Activated gamma-delta T cell treated with Interleukin-2 at 50 U/mL for 16 hours (primary cell): ENCODE measurements at places on chromosomes 1 and 21.

GRCh38 chr1:59404796-59405195, 107.9 kb downstream of the FGGY start:
- no peak for DNase-seq

- DNase-seq, result no peak
These were observed 56.9 kb downstream of the ADAMTS5 start for GRCh38 chr21:26909972-26910371.

DNA sequence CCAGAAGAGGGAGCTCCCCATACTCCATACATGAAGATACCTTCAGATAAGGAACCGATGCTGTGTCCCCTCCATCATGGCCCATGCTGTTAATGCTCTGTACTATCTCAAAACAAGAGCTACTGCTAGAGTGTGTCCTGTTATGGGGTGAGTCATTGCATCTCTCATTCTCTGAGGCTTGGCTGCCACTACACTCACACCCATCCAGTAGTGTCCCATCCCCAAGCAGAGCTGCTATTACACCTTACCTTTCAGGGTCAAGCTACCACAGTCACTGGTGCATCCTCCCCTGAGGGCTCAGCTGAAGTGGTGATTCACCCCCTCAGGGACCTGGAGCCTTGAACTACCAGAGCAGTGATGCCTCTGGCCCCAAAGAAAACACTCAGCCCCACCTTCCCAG, 198.5 kb downstream of the PLA2G4A start:
- no peak for DNase-seq

- DNase-seq, result no peak
These were observed 10.2 kb downstream of the C1orf216 start for GRCh38 chr1:35708441-35708921.

- DNase-seq, result no peak
These were observed 69.6 kb downstream of the DUSP10 start for GRCh38 chr1:221672239-221672645.

DNA sequence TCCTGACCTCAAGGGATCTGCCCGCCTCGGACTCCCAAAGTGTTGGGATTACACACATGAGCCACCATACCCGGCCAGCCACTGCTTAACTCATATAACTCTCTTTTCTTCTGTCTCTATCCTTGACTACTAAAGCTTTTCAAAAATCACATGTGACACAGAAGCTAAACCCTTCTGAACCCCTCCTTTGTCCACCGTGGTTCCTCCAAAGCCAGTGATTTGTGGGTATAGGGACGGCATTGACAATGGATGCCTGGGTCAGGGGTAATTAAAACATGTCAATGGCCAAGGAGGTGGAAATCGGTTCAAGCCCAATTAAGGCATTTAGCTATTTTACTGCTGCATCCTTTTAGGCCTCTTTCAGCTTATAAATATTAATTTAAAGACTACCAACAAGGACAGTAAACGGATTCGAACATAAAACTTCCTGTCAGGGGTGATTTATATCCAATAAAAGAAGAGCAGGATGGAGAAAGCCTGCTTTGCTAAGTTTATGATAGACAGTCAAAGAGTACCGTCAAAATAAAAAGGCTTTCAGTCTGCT, 242.3 kb downstream of the GPATCH2 start:
- DNase-seq, result no peak

GRCh38 chr1:170241266-170241851, 95.6 kb downstream of the NTMT2 start:
- DNase-seq, result no peak

DNA sequence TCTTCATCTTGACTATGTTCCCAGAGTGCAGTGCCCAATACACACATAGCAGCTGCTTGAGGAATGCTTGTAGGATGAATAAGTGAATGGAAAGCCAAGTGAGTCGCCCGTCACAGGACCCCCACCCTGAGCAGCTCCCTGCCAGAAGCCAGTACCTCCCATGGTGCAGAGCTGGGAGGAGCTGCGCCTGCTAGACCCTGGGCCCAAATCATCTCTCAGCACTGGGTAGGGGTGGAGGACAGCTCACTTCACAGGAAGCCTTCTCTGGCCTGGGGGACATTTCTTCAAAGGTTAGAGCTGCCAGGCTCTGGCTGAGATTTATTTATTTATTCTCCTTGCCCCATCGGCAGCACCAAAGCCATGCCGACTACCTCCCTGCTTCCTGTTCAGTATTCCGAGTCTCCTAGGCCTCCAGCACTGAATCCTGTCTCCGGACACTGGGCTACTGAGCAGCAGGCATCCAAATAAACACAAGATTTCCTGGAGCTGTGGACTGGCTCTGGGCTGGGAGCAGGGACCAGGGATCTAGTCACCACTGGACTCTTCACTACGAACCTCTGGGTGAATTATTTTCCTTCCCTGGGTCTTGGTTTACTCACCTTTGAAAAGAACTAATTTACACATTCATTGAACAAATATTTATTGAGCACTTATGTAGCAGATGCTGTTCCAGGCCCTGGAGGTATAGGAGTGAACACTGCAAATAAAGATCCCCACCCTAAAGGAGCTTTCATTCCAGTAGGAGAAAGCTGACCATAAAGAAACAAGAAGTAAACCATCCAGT, 187.7 kb downstream of the TRABD2B start:
- DNase-seq, result no peak

DNA sequence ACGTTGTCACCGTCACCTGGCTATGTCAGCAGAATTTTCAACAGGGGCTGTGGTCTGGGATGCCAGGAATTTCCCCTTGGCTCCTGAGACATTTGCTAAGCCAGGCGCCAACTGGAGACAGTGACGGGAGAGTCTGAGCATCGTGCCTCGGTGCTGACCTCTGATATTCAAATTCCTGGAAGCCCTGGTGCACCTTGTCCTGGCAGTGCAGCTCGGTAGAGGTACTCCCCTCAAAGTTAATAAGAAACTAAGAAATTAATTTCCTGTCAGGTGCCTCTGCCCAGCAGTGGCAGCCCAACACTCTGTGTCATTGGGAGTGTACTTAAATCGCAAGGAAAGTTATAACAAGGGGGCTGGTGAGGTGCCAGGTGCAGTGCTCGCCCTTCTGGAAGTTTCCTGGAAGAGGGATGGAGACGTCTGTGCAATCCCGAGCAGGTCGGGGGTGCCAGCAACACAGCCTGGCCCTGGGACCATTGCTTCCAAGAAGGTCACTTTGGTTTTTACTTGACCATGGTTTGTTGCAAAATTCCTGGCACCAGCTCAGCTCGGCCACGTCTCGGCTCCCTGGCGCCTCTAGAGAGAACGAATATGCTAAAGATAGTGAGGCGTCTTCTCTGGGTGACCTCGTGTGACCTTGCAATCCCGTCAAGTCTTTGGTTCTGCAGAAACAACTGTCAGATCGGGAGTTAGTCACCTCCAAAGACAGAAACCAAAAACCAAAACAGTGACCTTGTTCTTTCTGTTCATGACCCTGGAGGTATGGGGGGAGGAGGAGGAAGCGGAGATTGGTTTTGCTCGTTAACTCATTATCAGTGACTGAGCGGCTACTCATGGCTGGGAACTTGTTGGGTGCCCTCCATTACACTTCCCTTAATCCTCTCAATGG, 149.5 kb upstream of the VAMP3 start:
- DNase-seq, result no peak

GRCh38 chr1:101394041-101394440, 157.2 kb downstream of the S1PR1 start:
- no peak for DNase-seq

DNA sequence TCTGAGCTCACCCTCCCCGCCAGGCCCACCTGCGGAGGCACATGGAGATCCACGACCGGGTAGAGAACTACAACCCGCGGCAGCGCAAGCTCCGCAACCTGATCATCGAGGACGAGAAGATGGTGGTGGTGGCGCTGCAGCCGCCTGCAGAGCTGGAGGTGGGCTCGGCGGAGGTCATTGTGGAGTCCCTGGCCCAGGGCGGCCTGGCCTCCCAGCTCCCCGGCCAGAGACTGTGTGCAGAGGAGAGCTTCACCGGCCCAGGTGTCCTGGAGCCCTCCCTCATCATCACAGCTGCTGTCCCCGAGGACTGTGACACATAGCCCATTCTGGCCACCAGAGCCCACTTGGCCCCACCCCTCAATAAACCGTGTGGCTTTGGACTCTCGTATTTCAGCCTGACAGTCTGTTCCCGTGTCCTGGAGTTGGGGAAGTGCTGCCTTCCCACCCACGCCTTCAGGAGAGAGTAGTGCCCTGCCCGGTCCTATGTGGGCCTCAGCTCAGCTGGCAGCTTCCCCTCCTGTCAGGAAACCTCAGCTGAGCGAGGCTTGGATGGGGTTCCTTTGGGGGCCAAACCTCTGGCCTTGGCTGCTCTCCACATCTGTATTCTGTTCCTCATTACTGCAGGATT, 9.2 kb downstream of the ZBTB48 start:
- DNase-seq, result no peak
